Pons (tissue), 1 donor: ENCODE measurements at places on chromosomes 2 and 18.

DNA sequence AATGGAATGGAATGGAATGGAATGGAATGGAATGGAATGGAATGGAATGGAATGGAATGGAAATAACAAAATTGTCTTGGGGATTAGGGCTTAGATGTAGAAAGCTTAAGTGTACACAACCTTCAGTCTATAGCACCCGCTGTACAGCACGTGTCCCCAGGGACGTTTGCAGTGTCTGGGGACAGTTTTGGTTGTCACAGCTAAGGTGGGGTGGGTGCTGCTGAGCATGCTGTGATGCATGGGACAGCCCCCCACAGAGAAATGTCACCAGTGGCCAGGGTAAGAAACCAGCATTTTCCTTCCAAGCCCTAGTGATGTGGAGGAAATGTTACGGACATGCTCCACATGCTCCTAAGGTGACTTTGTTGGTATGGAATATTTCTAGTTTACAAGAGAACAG lies 70.8 kb downstream of the SH3RF3 start:
- DNase-seq, result no peak

- DNase-seq, result no peak
Observed at GRCh38 chr2:37833423-37833822, 91.7 kb upstream of the RMDN2 start.

GRCh38 chr18:23819001-23819400 lies 129.7 kb downstream of the LAMA3 start:
- no peak for DNase-seq

- DNase-seq, result no peak
Observed at GRCh38 chr2:152122161-152122560, 23.3 kb upstream of the CACNB4 start.

DNA sequence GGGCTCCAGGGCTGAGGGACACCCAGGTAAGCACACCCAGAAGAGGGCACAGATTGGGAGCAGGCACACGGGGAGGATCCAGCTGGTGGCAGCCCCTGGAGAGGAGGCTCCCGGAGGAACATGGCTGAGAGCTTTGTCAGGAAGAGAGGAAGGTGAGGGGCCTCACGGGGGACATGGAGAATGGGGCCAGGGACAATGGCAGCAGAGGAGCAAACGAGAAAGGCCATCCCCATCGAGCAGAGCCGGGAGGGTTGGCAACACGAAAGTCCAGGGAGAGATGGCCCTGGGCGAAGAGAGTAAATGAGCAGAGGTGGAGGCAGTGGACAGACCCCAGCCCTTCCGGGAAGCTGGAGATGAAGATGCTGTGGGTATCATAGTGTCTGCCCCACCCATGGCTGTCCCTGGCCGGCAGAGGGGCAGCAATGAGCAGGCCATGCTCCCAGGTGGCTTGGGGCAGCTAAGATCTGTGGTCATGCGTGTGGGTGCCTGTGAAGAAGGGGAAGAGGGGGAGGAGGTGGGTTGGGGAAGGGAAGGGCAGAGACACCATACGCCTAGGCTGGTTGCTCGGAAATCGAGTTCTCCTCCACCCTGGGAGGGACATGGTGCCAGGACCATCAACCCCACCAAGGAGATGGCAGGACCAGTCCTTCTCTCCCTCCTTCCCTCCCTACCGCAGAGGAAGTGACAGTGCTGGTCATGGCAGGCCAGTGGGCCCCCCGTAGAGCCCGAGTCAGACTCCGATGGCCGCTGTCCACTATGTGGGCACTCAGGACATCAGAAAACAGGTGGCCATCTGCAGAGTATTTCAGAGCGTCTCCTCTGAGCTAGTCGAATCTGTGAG lies 191.7 kb downstream of the NDUFA10 start:
- no peak for DNase-seq

GRCh38 chr2:118801151-118801550 lies 46.3 kb downstream of the EN1 start:
- no peak for DNase-seq

DNA sequence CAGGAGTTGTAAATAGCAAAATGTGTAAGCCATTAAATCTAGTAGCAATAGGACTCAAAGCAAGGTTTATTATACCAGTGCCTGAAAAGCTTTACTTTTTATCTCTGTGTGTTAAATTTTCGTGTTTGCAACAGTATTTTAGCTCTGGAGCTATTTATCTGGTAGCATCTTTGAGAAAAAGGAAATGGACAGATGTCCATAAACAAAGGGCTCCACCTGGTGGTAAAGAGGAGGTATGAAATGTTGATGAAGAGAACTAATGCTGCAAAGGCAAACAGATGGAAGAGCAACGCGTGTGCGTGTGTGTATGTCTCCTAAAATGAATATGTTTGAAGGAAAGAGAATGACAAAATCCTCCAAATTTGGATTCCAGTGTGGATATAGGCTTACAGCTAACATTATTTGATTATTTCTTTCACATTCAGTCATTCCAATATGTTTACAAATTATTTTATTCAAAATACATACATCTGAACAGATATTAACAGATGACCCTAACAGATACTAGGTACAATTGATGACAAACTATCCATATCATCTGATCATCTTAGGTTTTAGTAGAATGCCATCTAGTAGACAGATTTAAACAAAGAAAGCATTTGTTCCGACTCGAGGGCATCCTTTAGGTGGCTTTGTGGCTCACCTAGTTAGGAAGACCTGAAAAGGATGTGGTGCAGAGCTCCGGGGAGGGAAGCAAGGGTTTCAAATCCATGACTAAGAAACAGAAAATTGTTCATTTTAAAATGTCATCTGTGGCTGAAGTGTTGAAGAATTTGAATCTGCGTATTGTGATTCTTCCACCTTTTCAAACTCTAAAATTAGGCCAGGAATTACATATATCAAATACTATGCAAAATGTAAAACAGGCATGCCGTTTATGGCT lies 383.3 kb downstream of the MTX2 start:
- DNase-seq, result peak; percentile 71

GRCh38 chr2:153487448-153487847 lies 8.9 kb upstream of the RPRM start:
- DNase-seq, result no peak

- DNase-seq, result peak; percentile 53
Observed at GRCh38 chr2:216695401-216695821, at the start of gene IGFBP5. TSS of gene IGFBP5 (minus strand) at chr2:216695549. CDS start at chr2:216694775, 774 bp downstream.

- peak; percentile 21 for DNase-seq
Observed at GRCh38 chr2:42171396-42171980, 2.3 kb downstream of the EML4 start.

- DNase-seq, result no peak
Observed at GRCh38 chr18:6719910-6720683, 9.4 kb upstream of the ARHGAP28 start.

DNA sequence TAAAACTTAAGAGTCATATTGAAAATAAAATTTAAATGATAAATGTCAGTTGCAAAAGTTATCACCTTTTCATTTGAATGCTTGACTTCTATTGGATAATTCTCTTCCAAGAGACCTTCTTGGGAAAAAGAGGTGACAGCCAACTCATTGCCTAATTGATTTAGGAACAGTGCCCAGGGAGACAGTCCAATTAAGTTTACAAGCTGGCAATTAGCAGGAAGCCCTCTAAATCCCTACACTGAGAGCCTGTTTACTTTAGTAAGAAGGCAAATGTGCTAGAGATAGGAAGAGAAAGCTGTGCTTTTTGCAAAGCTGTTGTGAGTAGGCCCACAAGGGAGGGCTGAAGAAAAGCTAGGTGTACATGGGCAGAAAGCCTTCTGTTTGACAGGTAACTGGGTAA lies 189.1 kb downstream of the WDPCP start:
- no peak for DNase-seq

- DNase-seq, result no peak
Observed at GRCh38 chr2:203195331-203196036, 43.3 kb upstream of the CYP20A1 start.

GRCh38 chr18:13178976-13179375 lies 39.6 kb upstream of the LDLRAD4 start:
- no peak for DNase-seq

DNA sequence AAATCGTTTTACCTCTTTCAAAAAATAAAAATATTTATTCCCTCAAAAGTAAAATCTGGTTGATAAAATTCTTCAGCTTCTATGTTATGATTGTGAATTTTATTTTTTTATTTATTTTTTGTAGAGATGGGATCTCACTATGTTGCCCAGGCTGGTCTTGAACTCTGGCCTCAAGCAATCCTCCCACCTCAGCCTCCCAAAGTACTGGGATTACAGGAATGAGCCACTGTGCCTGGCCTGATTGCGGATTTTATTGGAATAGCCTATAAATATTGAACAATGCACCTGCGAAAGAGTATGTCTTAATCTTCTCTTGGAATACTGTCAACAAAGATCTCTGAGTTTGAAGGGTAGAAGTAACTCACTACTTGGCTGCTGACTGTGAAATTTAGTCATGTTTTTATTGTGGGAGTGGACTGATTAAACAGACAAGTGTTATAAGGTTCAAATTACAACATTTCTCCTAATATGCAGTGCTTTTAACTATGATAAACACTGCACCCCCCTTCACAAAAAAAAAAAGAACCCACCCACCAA lies 138.0 kb downstream of the AFF3 start:
- no peak for DNase-seq

- DNase-seq, result no peak
Observed at GRCh38 chr2:174667250-174667860, 69.8 kb upstream of the WIPF1 start.

DNA sequence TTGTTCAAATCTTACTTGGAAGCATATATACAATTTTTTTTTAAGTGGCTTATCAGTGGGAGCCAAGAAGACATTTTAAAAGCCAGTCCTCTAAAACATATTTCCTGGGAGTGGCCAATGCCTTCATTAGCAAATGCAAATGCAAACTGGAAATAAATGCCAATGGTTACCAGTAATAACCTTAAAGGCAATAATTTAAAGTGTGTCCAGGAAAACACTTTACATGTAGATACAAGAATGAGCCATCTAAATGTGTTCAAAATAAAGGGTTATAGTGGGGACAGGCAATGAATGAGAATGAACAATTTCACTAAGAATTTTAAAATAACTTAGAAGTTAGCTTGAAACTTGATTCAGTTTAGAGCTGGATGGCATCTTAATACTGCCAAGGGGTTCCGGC lies 64.2 kb downstream of the FARSB start:
- no peak for DNase-seq

- peak; percentile 89 for DNase-seq
Observed at GRCh38 chr2:152485954-152486736, 151.2 kb downstream of the FMNL2 start.

DNA sequence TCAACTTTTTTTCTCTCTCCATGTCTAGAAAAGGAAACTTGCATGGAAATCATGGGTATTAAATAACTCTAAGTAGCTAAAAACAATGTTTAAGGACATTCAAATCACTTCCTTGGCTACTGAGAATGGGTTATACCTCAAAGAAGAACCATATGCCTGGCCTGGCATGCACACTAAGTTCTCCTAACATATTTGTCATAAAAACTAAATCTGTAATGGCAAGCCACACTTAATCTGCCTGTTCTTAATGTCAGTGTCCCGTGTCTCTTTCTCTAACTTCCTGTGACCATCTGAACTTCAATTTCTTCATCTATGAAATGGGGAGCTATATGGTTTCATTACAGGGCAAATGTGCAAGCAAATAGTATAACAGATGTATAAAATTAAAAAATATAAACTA lies 11.1 kb downstream of the PDE1A start:
- no peak for DNase-seq

GRCh38 chr2:159128191-159128590 lies 158.3 kb downstream of the WDSUB1 start:
- no peak for DNase-seq

DNA sequence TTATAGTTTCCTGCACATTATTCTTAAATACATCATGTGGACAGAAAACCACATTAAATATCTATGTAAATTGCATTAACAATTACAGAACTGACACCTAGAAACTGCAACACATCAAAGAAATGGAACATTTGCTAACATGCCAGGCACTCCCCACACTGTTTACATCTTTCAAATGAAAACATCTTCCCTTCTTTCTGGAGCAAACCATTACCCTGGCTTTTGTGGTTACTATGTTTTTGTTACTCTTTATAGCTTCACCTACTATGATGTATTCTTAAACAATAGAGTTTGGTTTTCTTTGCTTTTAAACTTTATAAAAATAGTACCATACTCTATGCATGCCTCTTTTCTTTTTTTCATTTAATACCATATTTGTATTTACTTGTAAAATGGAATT lies 1894.5 kb upstream of the CELF4 start:
- DNase-seq, result no peak

- no peak for DNase-seq
Observed at GRCh38 chr2:174121612-174122011, 126.7 kb downstream of the OLA1 start.

DNA sequence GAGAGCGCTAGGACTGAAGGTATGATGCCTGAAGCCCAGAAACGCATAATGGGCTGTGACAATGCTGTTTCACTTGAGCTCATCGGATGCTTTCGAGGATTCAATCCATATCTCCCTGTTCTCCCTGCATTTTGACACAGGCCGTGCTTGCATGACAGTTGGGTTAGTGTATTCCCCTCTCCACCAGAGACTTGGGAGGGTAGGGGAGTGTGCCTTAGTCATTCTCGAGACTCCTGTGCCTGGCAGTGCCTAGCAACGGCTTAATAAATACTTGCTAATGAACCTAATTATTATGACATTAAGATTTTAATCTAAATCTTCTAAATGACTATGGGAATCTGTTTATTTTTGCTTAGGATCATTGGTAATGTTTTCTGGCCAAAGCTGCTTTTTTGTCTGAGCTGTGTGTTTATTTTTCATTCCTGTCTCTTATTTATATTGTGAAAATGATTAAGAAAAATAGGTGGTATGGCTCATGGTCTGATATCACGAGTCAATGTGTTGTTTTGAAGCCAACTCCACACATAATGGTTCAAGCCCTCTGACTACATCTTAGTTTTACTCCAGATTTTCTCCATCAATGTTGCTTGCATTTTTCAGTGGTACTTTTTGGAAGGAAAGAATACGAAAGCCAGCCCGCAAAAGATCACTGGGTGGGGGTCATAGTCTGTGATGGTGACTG lies 61.3 kb downstream of the NEDD4L start:
- no peak for DNase-seq

DNA sequence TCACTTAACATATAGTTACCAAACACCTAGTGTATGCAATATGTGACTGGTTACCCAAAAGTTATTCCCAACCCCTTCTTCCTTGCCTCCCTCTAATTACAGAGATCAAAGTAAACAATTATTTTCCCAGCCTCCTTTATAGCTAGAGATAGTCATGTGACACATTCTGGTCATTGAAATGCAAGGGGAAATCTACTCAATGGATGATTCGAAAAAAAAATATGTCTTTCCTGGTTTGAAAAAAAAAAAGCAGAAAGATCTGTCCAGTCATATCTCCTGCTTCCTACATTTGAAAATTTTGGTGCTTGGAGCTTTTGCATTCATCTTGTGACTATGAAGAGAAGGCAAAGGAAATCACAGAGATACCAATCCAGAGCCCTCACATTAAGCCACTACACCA lies 27.6 kb upstream of the UGP2 start:
- no peak for DNase-seq

- DNase-seq, result peak; percentile 38
Observed at GRCh38 chr2:134296301-134296700, 42.4 kb downstream of the MGAT5 start.

GRCh38 chr2:241798631-241799521 lies 10.1 kb upstream of the NEU4 start:
- no peak for DNase-seq

DNA sequence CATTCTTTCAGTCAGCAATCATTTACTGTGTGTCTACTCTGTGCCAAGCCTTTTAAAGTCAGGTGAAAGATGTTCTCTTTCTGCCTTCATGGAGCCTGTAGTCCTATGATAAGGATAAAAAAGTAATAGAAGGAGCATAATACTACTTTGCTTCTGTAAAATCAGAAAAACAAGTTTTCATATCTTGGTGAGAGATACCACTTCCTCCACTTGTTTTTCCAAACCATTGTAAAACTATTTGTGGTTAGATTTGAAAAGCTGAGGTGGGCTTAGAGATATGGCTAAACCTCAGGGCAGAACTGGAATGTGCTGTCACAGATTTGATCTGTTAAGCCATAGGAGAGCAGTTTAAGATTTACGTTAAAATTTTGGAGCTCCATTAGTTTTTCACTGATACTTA lies 104.7 kb upstream of the FAM117B start:
- no peak for DNase-seq
